ENCODE measurements at places on chromosomes 3 and 15. TPM values are rescaled to one million over a fixed set of nuclear protein-coding genes. Genes with fewer than 3 reads are reported as not detected.

DNA sequence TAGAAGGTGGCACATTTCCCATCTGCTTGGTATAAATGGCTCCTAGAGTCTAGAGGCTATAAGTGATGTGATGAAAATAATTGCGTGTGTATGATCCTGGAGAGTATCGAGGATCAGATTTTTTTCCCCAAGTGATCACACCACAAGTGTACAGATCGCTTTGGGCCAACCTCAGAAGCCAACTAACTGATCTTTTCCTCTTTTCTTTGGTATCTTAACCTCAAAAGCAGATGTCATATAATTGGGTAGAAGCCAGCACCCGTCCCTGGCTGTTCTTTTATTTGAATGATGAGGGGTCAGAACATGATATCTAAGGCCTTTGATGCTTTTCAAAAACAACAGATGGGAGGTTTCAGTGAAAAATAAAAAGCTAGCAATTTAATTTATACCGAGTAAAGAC lies 3.3 kb downstream of the P2RY14 start:
- DNase-seq, result no peak

IL17RB gene
- 0.93 TPM for total RNA-seq

DNA sequence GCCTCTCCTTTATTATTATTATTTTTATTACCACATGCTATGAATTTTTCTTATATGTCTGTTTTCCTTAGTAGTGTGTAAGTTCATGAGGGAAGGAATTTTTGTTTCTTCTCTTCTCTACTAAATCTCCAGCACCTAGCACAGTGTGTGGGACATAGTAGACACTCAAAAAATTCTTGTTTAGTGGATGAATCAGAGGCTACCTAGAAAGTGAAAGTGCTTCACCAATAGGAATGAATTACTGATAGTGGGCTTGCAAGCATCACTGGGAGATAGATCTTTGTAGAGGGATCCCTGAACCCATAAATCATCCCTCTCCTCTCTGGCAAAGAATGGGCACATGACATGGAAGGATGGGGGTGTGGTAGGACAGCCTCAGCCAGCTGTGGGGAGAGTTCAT lies 8.5 kb downstream of the SPTBN5 start:
- no peak for DNase-seq

TNNC1 gene
- total RNA-seq, result 608 TPM

GRCh38 chr3:50698269-50698668 lies 23.5 kb downstream of the DOCK3 start:
- DNase-seq, result no peak

DNA sequence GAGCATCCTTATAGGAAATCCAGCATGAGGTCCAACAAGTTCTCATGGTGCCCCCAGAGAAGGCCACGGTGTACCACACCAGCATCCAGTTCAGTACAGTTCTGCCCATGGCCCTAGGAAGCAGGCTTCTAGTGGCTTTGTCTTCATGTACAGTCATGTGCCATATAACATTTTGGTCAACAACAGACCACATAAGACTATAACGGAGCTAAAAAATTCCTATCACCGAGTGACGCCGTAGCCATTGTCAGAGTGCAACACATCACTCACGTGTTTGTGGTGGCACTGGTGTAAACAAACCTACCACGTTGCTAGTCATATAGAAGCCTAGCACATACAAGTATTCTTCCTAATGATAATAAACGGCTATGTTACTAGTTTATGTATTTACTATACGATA lies 209.0 kb downstream of the ARRDC4 start:
- DNase-seq, result no peak

GRCh38 chr3:34882764-34883163 lies 756.6 kb upstream of the ARPP21 start:
- DNase-seq, result no peak

GRCh38 chr3:69805491-69805890 lies 66.2 kb downstream of the MITF start:
- no peak for DNase-seq

GRCh38 chr3:171187706-171188290 lies 161.3 kb upstream of the SLC2A2 start:
- DNase-seq, result peak; percentile 55

SYNPR gene
- total RNA-seq, result 0.04 TPM

ATP2B2 gene
- total RNA-seq, result 2.6 TPM

ARIH1 gene
- total RNA-seq, result 54.2 TPM

ANKRD34C gene
- under 0.01 TPM for total RNA-seq

DNA sequence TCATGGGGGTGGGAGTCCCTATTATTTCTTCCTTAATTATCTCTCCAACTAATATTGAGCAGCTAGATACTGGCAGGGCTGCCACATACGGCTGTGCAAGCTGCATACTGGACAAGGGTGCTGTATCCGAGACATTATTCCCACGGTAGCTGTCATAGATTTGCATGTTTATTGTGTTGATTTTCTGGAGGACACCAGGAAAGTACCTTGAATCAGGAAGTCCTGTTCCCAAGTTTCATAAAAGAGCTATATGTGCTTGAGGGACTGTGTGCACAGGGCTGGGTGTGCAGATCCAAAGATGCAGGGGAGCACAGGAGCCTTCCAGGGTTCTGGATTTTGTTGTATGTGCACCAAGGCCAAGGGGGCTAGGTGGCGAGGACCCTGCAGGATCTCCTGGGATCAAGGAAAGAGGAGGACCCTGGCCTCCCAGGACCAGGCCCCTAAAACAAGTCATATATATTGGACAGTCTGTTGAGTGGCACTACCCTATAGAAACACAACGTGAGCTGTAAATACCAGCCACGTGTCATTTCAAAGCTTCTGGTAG lies 119.2 kb upstream of the ALDH1A3 start:
- no peak for DNase-seq

CYP11A1 gene
- 1.2 TPM for total RNA-seq

GRCh38 chr3:43785551-43785950 lies 94.8 kb downstream of the ABHD5 start:
- no peak for DNase-seq

BFSP2 gene
- not detected for total RNA-seq

- DNase-seq, result peak; percentile 40
Measured at GRCh38 chr3:134314588-134315285, 59.5 kb downstream of the AMOTL2 start.

GRCh38 chr3:13015286-13016082 lies 57.7 kb downstream of the IQSEC1 start:
- DNase-seq, result no peak

GRCh38 chr15:96146726-96147125 lies 183.8 kb upstream of the NR2F2 start:
- no peak for DNase-seq

GRCh38 chr3:191244242-191244867 lies 45.3 kb downstream of the OSTN start:
- peak; percentile 33 for DNase-seq

MESD gene
- total RNA-seq, result 22.3 TPM

DNA sequence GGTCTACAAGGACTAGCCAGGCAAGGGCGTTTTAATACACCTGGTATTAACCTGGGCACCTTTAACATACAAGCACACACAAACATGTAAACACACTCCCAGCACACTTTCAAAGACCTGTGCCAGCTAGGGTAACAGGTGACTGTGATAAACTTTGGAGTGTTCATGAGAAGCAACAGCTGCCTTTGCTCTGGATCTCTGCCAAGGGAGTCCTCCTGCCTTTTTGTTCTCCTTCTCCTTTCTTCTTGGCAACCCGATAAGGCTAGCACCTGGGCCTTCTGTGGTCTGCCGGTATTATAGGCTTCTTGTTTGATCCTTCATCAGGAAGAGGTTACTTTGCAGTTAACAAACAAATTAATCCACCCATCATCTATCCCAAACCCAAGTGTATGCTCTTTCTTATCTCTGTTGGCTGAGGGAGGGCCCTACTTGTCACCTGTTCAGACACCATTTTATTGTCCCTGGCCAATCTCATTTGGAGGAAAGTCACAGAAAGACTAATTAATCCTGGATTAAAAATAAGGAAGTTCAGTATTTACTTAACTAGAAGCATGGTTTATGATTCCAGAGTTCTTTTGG lies at the start of gene RETNLB:
RETNLB (minus strand) TSS at position 7 of the 579 bp plus-strand sequence. CDS start 225 bp downstream, outside the sequence.
- DNase-seq, result no peak

DNA sequence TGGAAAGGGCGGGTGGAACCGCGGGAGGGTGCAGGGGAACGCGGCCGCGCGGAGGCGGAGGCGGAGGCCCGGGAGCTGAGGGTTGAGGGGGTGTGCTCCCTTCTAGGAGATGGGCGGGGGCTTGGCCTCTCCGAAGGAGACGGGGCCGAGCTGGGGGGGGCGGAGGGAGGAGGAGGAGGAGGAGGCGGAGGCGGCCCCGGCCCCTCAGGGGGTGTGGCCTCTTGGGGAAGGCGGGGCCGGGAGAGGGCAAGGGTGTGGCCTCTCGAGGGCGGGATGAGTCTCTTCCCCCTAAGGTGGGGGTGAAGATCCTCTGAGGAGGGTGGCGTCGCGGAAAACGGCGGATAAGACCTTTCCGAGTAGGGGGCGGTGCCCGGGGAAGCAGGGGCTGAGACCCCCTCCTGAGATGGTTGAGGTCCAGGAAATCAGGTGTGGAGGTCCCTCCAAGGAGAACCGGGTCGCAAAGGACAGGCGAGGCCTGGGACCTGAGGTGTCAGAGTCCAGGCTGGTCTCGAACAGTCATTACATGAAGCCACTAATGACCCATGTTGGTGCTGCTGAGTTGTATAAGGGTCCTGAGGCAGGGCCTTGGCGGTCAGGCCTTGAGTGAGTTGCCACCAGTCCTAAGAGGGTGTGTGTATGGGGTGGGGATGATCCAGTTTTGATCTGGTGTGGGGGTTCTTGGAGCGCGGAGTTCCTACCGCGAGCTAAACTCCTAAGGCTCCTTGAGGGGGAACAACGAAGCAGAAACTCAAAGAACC lies 759 bp downstream of the WDR6 start:
- peak; percentile 95 for DNase-seq

DNA sequence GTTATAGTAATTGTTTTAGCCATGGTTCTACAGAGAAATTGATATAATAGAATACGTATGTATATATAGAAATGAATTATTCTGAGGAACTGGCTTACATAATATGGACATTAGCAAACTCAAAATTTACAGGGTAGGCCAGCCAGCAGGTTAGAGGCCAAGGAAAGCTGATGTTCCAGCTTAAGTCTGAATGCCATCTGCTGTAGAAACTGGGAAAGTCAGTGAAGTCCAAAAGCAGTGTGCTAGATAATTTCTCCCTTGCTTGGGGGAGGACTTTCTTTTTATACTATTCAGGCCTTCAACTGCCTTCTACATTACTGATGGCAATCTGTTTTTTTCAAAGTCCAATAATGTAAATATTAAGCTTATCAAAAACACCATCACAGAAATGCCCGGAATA lies 1174.7 kb downstream of the ZPLD1 start:
- no peak for DNase-seq

DNA sequence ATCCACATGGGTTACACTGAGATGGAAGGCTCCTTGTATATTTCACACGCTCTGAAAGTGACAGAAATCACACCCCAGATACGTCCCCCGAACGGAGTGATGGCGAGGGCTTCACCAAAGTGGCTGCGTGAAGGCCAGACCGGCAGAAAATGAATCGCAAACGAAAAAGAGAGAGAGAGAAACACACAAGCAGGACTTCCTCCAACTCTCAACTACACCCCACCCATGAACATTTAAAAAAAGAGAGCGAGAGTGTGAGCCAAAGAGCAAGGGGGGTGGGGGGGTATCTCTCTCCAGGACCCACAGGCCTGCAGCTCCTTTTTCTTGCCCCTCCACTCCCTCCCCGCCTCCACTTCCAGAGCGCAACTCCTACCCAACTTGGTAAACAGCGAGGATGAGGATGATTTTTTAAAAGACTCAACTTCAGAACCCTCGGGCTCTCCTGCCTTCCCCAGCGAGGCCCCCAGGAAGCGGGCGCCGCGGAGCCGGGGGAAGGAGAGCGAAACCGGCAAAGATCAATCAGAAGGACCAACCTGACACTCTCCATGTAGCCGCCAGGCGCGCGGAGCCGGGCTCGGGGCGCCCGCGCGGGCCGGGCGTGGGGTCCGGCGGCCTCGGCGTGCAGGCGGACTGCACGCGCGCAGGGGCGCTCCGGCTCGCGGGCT lies 519.1 kb downstream of the FOXP1 start:
- DNase-seq, result peak; percentile 88

- no peak for DNase-seq
Measured at GRCh38 chr15:78351539-78351938, 11.4 kb downstream of the CRABP1 start.

GRCh38 chr3:49021213-49021812 lies 608 bp upstream of the NDUFAF3 start:
- peak; percentile 99 for DNase-seq

DNA sequence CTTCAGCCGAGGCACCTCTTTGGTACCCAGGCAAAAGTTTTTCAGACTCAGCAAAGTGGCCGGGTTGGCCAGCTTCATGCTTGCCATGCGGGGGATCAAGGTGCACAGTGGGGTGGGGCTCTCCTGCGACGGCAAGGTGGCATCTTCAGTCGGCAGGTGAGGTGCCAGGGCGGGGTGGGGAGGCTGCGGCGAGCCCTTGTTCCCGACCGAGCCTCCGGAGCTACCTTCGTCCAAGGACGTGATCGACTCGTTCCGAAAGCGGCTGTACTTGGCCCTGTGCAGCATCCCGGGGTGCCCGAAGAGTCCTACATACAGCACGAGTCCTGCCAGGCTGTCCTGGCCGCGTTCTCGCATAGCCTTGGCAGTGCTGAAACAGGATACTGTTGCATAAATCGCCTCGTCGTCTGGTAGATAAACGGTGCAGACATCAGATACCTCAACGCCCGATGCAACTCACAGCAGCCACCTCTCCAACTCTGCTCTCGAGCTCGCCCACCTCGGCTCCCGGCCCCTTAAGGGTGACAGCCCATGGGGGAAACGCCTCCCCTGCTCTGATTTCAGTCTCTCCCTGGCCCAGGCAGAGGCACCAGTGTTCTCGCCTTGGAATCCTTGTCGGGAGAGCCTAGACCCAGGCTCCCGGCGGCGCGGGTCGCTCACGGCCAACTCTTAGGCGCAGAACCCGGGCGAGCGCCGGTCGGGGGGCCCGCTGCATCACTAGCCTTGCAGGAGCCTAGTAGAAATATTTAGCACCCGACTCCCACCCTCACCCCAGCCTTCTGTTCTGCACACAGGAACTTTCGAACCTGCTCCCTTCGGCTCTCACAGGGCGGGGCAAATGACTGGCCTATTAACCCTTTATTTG lies 826 bp downstream of the SHC4 start:
- DNase-seq, result peak; percentile 51

ABHD10 gene
- total RNA-seq, result 27.0 TPM

DNA sequence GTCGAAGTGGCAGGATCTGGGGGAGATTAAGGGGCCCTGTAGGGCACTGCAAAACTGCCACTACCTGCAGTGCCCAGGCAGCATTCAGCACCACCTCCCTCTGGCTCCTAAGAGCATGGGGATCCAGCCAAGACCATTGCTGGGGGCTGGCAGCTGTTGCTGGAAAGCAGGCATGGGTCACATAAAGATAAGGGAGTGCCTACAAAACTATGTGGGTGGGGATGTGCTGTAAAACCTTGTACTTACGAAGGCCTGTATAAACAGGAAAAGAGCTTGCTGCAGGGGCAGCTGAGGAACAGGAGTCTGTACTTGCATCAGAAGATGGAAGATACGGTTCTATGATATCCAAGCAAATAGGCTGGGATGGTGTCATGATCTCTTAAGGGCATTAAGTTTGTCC lies 27.1 kb downstream of the IL20RB start:
- peak; percentile 14 for DNase-seq

Data from muscle of leg (tissue), 16 donors.